ENCODE measurements at places on chromosomes 4 and X.

DNA sequence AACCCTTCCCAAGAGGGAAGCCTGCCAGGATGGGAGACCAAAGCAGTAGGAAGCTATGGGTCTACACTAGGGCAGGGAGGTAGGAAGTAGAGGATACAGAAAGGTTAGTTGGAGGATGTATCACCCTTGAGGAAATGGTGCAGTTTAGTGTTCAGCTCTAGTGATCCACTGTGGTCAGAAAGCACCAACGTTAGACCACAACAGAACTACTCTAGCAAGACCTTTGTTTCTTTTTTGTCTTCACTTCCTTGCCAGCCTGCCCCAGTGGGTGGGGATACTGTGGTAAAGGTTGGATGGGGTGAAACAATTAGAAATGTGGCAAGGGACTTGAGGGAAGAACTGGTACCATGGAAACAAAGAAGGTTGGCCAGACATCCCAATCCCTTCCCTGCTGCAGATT lies 83.3 kb downstream of the DDIT4L start:
- no peak for DNase-seq

DNA sequence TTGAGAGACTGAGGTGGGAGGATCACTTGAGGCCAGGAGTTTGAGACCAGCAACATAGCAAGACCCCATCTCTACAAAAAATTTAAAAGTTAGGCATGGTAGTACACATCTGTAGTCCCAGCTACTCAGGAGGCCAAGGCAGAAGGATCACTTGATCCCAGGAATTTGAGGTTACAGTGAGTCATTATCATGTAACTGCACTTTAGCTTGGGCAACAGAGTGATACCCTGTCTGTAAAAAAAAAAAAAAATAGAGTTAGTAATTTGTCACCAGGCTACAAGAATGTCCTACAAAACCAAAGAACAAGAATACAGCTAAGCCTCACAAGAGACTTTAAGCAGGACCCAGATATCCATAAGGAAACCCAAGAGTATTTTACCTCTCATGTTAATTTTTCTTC lies 27.0 kb upstream of the RAB28 start:
- DNase-seq, result no peak

- DNase-seq, result no peak
Measured at GRCh38 chr4:140834839-140835495, 78.8 kb upstream of the TBC1D9 start.

DNA sequence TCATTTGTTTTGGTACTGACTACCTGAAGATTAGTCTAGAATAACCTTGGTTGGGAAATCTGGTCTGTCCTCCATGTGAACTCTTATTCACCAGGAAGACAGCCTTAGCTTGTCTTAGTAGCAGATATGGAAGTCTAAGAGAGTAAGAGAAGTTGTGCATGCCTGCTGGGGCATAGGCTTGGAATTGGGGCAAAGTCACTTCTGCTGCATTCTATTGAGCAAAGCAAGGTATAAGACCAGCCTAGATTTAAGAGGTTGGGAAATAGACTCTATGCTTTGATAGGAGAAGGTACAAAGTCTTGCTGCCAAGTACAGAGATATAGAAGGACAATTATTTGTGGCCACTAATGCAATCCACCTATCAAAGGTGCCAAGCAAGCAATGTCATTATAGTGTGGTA lies 464.0 kb upstream of the BOD1L1 start:
- DNase-seq, result no peak

GRCh38 chr4:177356206-177356605 lies 46.5 kb downstream of the NEIL3 start:
- DNase-seq, result no peak

- DNase-seq, result no peak
Measured at GRCh38 chr4:74618659-74619058, 173.7 kb downstream of the AREG start.

GRCh38 chr4:2417765-2418649 lies at the start of gene ZFYVE28:
TSS of gene ZFYVE28 (minus strand) at chr4:2418645. CDS start at chr4:2418323, 322 bp downstream.
- no peak for DNase-seq

DNA sequence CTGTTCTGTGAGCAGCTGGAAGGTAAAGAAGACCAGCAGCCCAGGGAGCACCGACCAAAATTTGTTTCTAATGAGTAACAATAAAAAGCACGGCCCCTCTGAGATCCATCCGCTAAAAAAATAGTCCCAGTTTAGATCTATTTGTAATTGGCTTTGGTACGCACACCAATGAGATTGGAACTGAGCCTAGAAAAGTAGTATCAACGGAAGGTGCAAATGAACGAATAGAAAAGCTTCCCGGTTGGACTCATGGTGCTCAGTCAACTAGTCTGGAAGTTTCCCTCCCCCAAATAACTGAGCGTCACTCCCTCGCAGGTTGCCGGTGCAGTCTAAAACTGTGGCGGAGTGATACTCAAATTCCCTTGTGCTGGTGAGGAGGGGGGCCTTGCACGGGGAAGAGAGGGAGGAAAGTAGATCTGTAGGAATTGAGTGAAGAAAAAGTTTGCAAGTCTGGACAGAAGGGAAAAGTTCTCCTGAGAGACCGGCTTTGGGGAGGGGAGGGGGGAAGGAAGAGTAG lies at the start of gene COL4A5:
COL4A5 (plus strand) TSS at position 413 of the 517 bp plus-strand sequence. CDS start 288 bp downstream, outside the sequence.
- peak; percentile 81 for DNase-seq

GRCh38 chr4:150004481-150004880 lies 73.8 kb upstream of the DCLK2 start:
- DNase-seq, result no peak

All from LNCaP clone FGC (cell line).